Thoracic aorta (tissue), 2 donors: ENCODE measurements at places on chromosomes 13 and 19.

DNA sequence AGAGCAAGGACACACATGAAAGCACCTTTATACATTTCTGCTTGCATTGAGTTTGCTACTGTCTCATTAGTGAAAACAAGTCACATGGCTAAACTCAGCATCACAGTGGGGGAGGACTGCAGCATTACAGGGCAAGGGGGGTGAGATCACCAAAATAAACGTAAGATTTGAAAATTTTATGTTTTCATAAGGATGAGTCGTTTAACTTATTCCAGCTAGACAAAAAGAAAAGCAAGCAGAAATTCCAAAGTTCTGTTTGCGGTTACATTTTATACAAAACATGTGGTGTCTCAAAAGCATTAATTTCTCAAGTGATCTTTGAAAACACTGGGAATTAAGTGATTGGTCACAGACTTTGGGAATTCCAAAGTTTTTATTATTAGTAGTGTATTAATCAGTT lies 261.4 kb upstream of the RXFP2 start:
- no peaks in the 10 kb centered on the region for H3K27me3 ChIP-seq
- H3K4me3 ChIP-seq, result no peak overlapping the region
- H3K27ac ChIP-seq, result no peak overlapping the region
- no peaks in the 10 kb centered on the region for H3K36me3 ChIP-seq
- no peak for DNase-seq

DNA sequence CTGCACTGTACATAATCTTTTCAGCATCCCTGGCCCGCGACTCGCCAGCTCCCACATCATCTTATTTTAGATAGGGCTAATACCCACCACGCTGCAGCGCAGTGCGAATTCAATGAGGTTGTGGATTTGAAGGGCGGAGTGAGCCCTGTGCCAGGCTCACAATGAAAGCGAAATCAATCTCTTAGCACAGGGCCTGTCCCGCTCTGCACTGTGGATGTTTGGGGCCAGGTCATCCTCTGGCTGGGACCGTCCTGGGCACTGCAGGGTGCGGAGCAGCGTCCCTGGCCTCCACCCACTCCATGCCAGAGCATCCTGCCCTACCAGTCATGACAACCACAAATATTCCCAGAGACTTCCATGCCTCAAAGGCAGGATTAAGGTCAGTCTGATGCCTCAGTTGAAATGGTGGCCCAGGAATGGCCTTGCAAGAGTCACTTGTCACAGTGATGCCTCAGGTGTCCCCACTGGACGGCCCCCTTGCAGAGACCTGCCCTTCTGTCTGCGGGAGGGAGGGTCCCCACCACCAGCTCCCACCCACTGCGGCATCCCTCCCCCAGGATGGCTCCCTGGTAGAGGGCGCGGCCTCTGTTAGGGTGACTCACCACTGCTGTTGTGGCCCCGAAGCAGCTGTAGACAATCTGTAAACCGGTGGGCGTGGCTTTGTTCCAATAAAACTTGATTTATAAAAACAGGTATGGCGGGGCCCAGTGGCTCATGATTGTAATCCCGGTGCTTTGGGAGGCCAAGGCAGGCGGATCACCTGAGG lies 5.6 kb downstream of the UHRF1 start:
- peak overlapping the region; percentile 37 for H3K4me3 ChIP-seq
- H3K4me1 ChIP-seq, result peaks cover 35% of the 10 kb centered on the region
- H3K36me3 ChIP-seq, result no peaks in the 10 kb centered on the region
- H3K27me3 ChIP-seq, result no peaks in the 10 kb centered on the region
- H3K27ac ChIP-seq, result no peak overlapping the region

DNA sequence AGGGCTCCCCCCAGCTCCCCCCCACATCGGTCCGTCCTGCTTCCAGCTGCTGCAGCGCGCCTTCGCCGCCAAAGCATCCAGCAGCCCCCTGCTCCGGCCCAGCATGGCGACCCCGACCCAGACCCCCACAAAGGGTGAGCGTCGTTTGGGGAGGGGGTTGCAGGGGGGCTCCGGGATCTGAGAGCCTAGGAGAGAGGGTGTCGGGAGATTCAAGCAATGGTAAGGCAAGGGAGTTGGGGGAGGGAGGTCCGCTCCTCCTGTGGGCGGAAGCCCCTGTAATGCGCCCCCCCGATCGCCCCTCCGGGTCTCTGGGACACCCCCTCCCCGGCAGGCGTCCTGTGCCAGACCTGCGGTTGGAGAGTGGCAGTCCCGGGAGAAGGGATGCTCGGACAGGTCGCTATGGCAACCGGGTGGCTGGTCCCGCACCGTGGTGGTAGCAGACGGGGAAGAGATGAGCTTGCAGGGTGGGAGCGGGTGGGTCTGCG lies at the start of gene FXYD7:
Gene FXYD7 (plus strand): TSS at position 25 of the 485 bp plus-strand sequence. CDS start 79 bp downstream, at position 104.
- peak within 1 kb of the TSS; percentile 24 for H3K4me3 ChIP-seq
- no peaks in the 10 kb centered on the region for H3K27me3 ChIP-seq
- H3K36me3 ChIP-seq, result no peaks in the 10 kb centered on the region
- H3K27ac ChIP-seq, result no peak within 1 kb of the TSS
- peaks cover 17% of the 10 kb centered on the region for H3K4me1 ChIP-seq

- DNase-seq, result no peak
- H3K27me3 ChIP-seq, result no peaks in the 10 kb centered on the region
- H3K36me3 ChIP-seq, result peaks cover 7% of the 10 kb centered on the region
- no peak overlapping the region for H3K4me3 ChIP-seq
Observed at GRCh38 chr19:1397838-1398237, 3.5 kb downstream of the GAMT start.

GRCh38 chr13:106484537-106485193 lies 50.8 kb downstream of the EFNB2 start:
- no peaks in the 10 kb centered on the region for H3K36me3 ChIP-seq
- peak overlapping the region; percentile 94 for H3K27ac ChIP-seq
- peaks cover 10% of the 10 kb centered on the region for H3K4me1 ChIP-seq
- no peaks in the 10 kb centered on the region for H3K27me3 ChIP-seq
- no peak for DNase-seq

GRCh38 chr19:33957804-33958203 lies 161.1 kb downstream of the KCTD15 start:
- no peak overlapping the region for H3K27ac ChIP-seq
- DNase-seq, result no peak
- H3K27me3 ChIP-seq, result no peaks in the 10 kb centered on the region
- H3K36me3 ChIP-seq, result no peaks in the 10 kb centered on the region
- no peak overlapping the region for H3K4me3 ChIP-seq
- H3K4me1 ChIP-seq, result no peaks in the 10 kb centered on the region

DNA sequence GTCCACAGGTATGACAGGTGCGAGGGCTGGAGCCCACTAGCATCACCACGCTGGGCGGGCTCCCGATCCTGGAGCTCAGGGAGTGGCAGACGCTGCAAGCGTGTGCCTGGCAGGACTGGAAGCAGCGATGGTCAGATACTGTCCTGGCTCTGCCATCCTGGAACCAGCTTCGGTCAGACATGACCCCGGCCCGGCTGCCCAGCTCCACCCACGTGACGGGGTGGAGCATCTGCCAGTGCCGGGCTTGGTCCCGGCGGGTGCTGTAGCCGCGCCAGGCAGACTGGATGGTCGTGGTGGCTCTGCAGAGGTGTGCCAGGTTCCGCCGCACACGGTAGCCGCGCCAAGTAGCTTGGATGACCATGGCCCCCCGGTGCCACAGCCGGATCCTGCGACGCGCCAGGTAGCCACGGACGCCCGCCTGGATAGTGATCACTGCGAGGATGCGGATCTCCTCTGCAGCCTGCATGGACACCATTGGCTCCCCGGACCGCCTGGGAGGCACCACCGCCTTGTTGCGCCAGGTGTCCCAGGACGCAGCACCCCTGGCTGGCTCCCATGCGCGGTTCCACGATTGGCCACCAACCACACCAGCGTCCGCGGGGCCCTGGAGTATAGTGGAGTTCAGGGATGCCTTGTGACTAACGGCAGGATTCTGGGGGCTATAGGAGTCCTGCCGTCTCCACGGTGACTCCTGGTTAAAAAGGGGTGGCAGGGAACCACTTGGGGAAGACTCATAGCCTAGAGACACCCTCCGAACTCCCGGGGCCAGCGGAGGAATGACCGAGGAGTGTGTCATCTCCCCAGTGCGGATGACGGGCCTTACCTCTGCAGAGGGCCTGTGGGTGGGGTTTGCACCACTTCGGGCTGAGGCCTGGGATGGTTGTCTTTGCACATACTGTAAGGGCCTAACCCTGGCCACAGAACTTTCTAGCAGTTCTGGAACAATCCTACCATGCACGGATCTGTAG lies 16.5 kb downstream of the IQCN start:
- no peak overlapping the region for H3K27ac ChIP-seq
- H3K36me3 ChIP-seq, result peaks cover 9% of the 10 kb centered on the region
- H3K4me1 ChIP-seq, result no peaks in the 10 kb centered on the region
- no peak overlapping the region for H3K4me3 ChIP-seq
- no peak for DNase-seq

DNA sequence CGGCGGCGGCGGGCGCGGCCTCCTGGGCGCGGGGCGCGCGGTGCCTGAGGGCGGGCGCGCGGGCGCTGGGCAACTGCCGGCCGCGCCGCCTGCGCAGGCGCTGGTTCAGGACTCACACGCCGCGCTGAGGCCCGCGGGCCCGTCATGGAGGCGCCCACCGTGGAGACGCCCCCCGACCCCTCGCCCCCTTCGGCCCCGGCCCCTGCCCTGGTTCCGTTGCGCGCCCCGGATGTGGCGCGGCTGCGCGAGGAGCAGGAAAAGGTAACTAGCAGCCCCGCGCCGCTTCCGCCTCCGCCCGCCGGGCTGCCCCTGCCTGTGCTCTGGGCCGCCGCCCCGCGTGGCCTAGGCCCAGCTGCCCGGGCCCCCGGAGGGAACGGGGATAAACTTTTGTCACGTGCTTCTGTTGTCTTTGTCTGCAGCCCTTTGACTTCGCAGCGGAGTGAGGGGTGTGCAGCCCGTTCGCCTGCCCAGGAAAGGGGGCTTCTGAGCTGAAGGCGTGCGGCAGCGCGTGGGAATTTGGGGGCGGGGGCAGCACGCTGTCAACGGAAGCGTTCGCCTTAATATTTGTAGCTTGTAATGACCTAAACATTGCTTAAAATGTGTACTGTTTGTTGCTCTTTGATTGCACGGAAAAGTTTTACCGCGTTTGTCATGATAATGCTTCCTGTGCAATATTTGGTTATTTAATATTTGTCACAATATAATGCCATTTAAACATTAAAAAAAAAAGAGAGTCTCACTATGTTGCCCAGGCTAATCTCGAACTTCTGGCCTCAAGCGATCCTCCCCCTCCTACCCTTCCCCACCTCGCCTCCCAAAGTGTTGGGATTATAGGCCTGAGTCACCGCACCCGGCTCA lies 594 bp downstream of the URI1 start:
- DNase-seq, result no peak
- peak overlapping the region; percentile 23 for H3K27ac ChIP-seq
- H3K4me3 ChIP-seq, result peak overlapping the region; percentile 78
- H3K4me1 ChIP-seq, result peaks cover 33% of the 10 kb centered on the region

DNA sequence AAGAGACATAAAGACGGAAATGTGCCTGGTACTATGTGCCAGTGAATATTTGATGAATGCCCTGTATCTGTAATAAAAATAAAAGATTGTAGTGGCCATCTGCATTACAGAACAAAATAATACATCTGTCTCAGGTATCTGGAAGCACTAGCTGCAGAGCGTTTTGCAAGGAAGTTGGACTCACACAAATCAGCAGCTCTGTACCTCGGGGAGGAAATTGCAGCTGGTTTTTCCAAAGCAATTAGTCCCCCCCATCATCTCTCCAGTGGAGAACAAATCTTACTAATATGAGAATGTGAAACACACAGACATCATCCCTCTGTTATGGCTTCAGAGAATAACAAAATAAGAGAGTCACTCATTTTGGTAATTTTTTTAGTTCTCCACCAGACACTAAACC lies 245.3 kb downstream of the ITGBL1 start:
- H3K4me3 ChIP-seq, result no peak overlapping the region
- H3K4me1 ChIP-seq, result peaks cover 17% of the 10 kb centered on the region
- no peak for DNase-seq

DNA sequence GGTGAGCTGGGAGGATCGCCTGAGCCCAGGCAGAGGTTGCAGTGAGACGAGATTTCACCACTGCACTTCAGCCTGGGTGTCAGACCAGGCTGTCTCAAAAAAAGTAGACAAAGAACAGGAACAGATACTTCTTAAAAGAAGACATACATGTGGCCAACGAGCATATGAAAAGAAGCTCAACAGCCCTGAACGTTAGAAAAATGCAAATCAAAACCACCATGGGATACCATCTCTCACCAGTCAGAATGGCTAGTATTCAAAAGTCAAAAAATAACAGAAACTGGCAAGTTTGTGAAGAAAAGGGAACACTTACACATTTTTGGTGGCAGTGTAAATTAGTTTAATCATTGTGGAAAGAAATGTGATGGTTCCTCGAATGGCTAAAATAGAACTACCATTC lies 3.0 kb upstream of the LGALS14 start:
- no peak overlapping the region for H3K27ac ChIP-seq
- H3K36me3 ChIP-seq, result no peaks in the 10 kb centered on the region
- DNase-seq, result no peak
- no peak overlapping the region for H3K4me3 ChIP-seq
- H3K27me3 ChIP-seq, result no peaks in the 10 kb centered on the region

- peak overlapping the region; percentile 72 for H3K27ac ChIP-seq
- H3K4me1 ChIP-seq, result peaks cover 4% of the 10 kb centered on the region
- no peak for DNase-seq
- peaks cover 16% of the 10 kb centered on the region for H3K36me3 ChIP-seq
- no peaks in the 10 kb centered on the region for H3K27me3 ChIP-seq
Observed at GRCh38 chr19:20167651-20168122, 673 bp downstream of the ZNF486 start.

- no peak overlapping the region for H3K27ac ChIP-seq
- no peaks in the 10 kb centered on the region for H3K4me1 ChIP-seq
- no peak overlapping the region for H3K4me3 ChIP-seq
- H3K27me3 ChIP-seq, result no peaks in the 10 kb centered on the region
- H3K36me3 ChIP-seq, result no peaks in the 10 kb centered on the region
Observed at GRCh38 chr13:73754727-73755292, 379.4 kb downstream of the KLF12 start.

DNA sequence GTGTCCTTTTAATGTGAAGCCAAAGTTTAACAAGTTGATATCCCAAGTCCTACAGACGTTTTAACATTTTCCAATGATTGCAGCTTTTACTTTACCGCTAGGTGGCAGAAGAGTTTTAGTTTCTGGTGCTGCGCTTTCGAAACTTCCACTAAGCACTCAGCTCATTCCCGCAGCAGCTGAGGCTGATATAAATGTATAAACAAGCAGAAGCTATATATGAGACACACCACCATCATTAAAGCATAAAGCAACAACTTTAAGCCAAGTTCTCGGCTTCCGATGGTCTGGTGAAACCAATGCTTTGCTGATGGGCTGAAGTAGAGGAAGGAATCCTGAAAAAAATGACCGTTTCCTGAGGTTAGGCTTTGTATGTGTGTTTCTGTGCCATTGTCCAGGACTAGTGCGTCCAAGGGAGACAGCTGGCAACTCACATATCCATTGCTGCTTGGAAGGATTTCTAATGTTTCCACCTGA lies 753.9 kb downstream of the OLFM4 start:
- no peaks in the 10 kb centered on the region for H3K4me1 ChIP-seq
